NCI-H1105 treated with DMSO at 0.1 percent for 48 hours (cell line): ENCODE measurements at places on chromosomes 1 and 21.

DNA sequence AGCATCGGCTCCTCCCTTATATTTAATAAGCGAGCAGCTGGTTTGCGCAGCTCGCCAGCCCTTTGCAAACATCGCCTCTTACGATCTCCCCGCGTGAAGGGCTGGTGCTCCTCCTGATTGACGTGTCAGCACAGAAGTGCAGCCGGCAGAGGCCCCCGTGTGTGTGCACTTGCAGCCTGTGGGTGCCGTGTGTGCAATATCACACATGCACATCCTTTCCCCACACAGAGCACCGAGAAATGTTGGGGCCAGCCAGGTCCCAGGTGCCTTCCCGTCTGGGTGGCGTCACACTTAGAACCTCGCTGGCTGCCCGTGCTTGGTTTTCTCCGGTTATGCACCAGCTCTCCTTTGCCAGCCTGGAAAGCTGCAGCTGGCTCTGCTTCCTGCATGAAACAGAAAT is 126.6 kb upstream of the AJAP1 start:
- DNase-seq = peak; percentile 83

- no peak for DNase-seq
These were observed 132.3 kb downstream of the URB2 start for GRCh38 chr1:229758101-229759036.

GRCh38 chr1:51642739-51643142 is 25.8 kb downstream of the OSBPL9 start:
- DNase-seq = no peak

DNA sequence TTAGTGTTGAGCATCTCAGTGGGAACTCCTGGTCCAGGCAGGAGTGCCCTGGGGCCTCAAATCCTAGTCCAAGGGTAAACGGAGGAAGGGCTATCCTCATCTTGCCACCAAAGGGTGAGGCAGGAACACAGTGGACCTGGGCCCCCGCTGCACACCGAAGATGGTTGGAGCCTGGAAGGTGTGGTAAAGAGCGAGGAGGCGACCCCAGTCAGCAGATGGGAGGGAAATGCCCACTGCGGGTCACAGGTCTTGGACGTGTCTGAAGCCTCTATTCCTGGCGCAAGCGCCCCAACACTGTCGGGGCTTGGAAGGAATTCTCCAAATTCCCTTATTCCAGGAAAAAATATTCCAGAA is 38.5 kb upstream of the SYNC start:
- DNase-seq = no peak

GRCh38 chr1:42335809-42336518 is 929 bp upstream of the FOXJ3 start:
- DNase-seq = peak; percentile 74

- no peak for DNase-seq
These were observed 6.0 kb downstream of the CADM3 start for GRCh38 chr1:159177272-159177907.

DNA sequence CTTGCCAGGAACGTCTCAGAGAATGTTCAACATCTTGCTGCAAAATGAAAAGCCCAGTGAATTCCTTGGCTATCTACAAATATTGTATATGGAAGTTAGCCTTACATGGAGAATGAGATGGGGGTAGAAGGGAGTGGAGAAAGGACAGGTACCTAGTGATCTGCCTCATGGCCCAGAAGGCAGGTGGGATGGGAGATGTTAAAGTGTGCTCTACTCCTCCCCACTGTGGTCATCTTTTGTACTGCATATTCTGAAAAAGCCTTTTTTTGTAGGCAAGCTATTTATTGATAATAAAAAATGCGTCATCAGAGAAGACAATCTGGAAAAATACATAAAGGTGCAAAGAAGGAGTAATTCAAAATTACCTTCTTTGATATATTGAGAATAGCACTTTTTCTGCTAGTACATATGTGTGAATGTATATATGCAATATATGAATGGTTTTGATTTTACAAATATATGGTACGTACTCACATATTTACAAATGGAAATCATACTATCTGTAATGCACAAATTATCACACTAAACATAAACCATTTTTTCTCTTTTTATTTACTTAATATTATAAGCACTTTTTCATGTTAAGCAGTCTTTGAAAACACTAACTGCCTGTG is 19.1 kb upstream of the SLC5A9 start:
- DNase-seq = peak; percentile 39

DNA sequence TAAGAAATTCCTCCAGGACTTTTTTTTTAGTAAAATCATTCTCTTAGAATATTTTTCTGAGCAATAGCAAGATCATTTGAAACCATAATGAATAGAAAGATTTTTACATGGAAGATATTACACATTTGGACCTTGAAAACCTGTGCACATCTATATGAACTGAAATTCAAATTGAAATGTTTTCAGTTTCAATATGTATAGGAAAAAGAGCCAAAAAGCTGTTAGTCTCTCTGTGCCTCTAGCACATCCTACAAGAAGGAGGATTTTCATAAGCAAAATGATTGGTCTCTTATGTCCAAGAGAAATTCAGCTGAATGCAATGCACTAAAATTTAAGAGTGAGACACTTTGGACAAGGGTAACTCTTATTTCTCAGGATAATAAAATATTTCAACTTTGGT is 8.2 kb downstream of the HMCN1 start:
- DNase-seq = no peak

DNA sequence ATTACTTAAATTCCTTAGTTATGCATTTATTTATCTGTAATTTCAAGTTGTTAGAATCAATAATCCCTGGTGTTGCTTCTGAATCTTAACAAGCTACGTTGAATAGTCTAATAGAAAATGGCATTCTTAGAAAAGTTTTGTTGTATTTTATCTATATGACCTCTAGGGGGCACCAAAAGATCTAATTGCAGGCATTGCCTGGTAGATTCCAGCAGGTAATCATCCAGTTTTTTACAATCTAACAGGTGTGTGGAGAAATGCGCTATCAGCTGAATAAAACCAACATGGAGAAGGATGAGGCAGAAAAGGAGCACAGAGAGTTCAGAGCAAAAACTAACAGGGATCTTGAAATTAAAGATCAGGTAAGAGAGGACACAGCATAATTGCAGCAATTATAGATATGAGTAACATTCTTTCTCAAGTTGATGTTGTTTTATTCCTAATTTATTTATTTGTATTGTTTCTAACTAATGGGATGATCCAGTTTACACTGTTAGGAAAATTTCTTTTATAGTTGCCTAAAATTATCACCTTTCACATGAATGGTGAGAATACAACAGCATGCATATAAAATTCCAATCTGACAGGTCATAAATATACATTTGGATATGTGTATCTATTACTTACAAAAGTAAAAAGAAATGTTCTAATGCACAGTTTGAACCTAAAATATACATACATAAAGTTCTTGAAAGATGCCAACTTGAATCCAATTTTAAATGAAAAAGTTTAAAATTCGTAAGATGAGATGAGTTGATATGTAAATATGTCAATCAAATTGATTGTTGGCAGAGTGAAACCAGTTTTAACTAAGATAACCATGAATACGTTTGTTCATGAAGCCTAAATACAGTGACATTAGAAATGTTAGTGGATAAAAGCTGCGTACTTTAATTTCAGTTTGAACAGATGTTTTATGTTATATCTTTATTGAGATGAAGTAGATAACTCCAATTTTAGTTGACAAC is 88.4 kb downstream of the SDCCAG8 start:
- DNase-seq = peak; percentile 59
